ENCODE measurements at places on chromosomes 12 and 14. TPM values are rescaled to one million over a fixed set of nuclear protein-coding genes. Genes with fewer than 3 reads are reported as not detected.

RFX4 gene
- total RNA-seq = not detected

SERPINA4 gene
- total RNA-seq = not detected

PSME2 gene
- 82.7 TPM for total RNA-seq

GRCh38 chr12:13744561-13744960 lies 236.8 kb downstream of the GRIN2B start:
- no peak overlapping the region for H3K27ac ChIP-seq
- no peaks in the 10 kb centered on the region for H3K27me3 ChIP-seq
- no peaks in the 10 kb centered on the region for H3K4me1 ChIP-seq
- H3K36me3 ChIP-seq = no peaks in the 10 kb centered on the region

DNA sequence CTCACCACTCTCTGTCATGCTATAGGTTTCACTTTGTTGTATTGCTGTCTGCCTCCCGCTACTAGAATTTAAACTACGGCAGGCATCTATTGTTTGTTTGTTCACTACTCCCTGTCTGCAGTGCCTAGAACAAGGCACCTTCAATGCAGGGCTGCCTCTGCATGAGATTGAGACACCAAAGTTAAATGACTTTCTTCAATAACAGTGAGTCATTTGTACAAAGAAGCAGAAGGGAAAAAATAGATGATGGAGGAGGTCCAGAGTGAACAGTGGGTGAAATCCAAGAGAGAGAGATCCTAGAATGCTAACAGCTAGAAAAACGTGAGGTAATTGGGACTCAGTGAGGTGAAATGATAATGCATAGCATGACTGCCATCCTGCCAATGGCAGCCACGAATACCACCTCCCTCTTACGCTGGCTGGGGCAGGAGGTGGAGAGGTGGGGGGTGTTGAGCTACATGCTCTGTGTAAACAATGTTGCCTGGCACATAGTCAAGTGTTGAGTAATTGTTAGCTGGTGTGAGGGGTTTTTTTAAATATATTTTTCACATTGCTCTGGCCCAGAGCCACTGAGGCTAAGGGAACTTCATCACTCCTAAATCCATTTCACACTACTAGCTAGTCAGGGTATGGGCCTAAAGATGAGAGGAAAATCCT lies 367.6 kb downstream of the RPS29 start:
- H3K36me3 ChIP-seq = no peaks in the 10 kb centered on the region
- no peaks in the 10 kb centered on the region for H3K4me1 ChIP-seq
- peak; percentile 65 for DNase-seq
- no peak overlapping the region for H3K27ac ChIP-seq

- peak; percentile 76 for DNase-seq
- H3K4me3 ChIP-seq = no peak overlapping the region
- H3K27ac ChIP-seq = no peak overlapping the region
- H3K27me3 ChIP-seq = no peaks in the 10 kb centered on the region
- H3K4me1 ChIP-seq = peaks cover 4% of the 10 kb centered on the region
These were observed 29.1 kb upstream of the LRTM2 start for GRCh38 chr12:1791104-1791841.

Measured in fibroblast of lung (primary cell).